Activated CD8-positive, alpha-beta memory T cell treated with anti-CD3 and anti-CD28 coated beads for 1 hour (primary cell): ENCODE measurements at places on chromosomes 1 and 21.

DNA sequence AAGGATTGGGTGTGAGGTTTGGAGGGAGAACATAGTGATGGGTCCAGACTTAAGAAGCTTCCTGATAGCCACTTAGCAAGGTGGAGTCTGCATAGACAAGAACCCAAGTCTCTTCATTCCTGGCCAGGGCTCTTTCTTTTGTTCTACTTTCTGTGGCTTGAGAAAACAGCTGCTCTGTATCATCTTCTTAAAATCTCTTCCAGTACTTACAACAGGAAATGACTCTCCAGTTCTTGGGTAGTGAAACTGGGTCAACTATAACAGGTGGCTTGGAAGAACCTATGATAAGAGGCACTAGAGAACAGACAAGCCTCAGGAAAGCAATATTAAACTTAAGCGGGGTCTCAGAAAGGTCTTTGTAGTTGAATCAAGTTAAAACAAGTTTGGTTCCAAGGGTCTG lies 148.1 kb upstream of the USP24 start:
- no peak for DNase-seq

- no peak for DNase-seq
Observed at GRCh38 chr1:226945858-226946245, 5.8 kb downstream of the COQ8A start.

- DNase-seq = no peak
Observed at GRCh38 chr1:5455056-5455455, 537.2 kb downstream of the NPHP4 start.

- DNase-seq = no peak
Observed at GRCh38 chr1:1966071-1966740, 37.4 kb downstream of the CFAP74 start.
